ENCODE measurements at places on chromosomes 4 and X.

DNA sequence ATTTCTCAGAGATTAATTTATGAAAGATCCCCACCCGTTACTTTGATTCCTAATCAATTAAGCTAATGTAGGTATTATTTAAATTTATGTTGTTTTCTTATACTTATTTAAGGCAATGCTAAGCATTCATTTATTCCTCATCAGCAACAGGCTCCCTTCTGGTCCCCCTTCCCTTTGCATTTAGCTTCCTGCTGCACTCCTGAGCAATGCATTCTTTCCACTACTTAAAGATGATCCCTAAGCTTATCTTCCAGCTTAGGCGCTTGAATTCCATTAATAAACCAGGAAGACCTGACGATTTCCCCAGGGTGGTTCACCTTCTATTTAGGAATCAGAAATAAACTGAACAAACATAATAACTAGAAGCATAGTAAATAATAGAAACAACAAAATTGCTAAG, 1003.1 kb downstream of the FSTL5 start:
- no peak for DNase-seq

- no peak for DNase-seq
These were observed 18.1 kb downstream of the PPP1R2C start for GRCh38 chrX:42759881-42760280.

GRCh38 chr4:184136525-184136924, 81.1 kb downstream of the ENPP6 start:
- no peak for DNase-seq

DNA sequence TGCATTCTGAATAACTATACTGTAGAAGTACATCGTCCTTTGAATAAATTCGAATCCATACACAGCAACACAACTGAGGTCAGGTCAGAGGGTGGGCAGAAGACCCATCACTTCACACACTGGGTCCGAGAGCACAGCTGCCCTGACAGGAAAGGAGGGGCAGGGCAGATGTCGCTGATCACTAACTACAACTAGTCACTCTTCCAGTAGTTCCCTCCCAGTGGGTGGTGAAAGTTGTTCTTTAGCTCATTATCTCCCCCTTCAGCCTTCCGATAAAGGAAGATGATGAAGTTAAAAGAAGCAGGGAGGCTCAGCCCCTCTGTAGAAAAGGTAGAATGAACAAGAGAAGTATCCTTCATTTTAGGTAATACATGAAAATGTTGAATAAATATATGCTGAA, 278.9 kb downstream of the INPP4B start:
- peak; percentile 70 for DNase-seq

- no peak for DNase-seq
These were observed 5.2 kb upstream of the EFNB1 start for GRCh38 chrX:68823413-68824151.

DNA sequence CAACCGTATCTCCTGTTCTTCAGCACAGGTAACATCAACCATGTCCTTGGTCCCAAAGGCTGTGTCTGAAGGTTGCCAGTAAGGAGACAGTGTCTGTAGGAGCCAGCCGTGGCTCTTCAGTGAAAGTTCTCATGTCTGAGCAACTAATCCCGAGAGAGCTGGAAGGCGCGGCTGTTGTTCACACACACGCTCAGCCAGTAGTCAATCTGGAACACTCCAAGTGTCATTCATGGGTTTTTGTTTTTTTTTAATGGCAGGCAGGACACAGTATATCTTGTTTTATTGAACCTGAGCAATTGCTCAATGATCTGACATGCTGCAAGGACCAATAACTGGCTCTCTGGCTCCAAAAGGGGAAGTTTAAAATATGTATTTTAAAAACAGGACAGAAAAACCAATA, 48.4 kb upstream of the MAP3K15 start:
- DNase-seq = no peak

GRCh38 chr4:83558059-83558653, 22.2 kb downstream of the GPAT3 start:
- DNase-seq = no peak

DNA sequence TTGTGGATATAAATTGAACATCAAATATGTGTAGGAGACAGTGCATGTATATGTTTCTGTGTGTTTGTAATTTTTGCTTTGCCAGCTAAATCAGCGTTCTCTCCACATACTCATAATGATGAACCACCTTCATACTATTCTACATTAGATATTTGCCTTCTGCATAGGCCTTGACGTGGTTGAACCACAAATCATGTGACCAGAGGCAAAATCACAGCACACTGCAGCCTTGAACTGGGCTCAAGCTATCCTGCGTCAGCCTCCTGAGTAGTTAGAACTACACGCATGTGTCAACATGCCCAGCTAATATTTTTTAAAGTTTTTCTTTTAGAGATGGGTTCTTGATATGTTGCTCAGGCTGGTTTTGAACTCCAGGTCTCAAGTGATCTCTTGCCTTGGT, 9.5 kb downstream of the UBQLN2 start:
- no peak for DNase-seq

GRCh38 chr4:5955856-5956255, 62.4 kb downstream of the C4orf50 start:
- no peak for DNase-seq

DNA sequence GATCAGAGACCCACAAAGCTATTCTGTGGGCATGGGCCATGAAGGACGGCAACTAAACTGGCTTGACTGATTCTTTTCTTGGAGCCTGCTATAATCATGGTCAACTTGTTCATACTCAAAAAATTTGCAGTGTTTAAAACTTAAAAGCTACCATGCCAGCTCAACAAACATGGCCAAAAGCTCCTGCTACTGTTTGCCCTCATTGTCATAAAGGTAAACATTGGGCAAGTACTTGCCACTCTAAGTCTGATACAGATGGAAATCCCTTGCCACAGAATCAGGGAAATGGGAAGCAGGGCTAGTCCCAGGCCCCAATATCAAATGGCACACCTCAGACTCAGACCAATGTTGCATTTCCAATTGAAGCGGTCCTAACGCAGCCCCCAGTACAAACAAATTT, 20.4 kb downstream of the UGT2B11 start:
- no peak for DNase-seq
